Activated CD8-positive, alpha-beta memory T cell treated with anti-CD3 and anti-CD28 coated beads for 1 hour (primary cell): ENCODE measurements at places on chromosomes 2 and 18.

DNA sequence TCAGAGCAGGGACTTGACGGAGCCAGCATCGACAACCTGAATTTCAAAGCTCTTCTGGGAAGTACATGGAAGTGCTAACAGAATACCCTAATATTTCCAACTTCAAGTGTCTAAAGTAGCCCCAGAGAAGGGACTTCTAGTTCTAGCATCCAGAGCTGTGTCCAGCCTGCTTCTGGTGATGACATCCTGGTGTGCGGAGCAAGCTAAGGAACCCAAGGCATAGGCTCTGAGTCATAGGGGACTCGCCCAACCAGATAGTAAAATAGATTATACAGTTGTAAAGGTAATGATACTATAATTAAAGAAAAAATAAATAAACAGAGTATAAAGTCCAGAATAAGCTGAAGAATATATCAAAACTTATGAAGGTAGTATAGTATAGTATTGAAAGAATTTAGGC, 108.1 kb upstream of the SERPINE2 start:
- no peak for DNase-seq

DNA sequence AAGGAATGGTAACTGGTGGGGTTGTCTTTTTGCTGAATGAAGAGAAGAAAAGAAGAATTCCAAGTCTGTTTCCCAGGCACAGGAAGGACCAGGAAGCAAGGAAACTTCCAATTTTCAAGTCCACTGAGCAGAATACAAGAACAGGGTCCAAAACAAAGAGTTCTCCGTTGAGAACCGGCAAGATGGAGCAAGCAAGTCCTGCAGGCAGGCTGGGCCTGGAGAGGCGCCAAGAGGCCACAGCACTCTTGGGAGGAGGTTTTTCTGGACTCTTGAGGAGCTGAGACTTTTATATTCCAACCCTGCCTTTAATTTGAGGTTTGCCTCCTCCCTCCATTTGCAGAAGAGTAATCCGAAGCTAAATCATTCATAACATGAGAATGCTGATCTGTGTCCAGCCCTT, 224.5 kb downstream of the IKZF2 start:
- DNase-seq: no peak

- no peak for DNase-seq
Observed at GRCh38 chr18:21064347-21064746, 47.3 kb downstream of the ROCK1 start.

DNA sequence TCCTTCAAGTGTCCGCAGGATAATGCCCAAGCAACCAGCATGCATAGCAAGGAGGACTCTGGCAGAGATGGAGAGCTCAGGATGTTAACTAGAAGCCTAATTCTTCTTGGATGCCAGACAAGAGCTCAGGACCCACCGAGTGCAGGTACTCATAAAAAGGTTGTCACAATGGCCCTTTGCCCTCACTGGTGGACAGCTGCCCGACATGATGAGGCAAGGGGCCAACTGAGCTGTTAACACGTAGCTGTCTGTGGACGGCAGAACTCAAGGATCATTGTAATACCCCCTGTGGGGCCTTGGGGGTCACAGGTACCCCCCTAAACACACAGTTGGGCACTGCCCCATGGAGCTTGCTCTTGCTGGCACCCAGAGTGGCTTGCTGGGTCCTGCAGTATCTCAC, 393.7 kb downstream of the PIK3C3 start:
- no peak for DNase-seq

DNA sequence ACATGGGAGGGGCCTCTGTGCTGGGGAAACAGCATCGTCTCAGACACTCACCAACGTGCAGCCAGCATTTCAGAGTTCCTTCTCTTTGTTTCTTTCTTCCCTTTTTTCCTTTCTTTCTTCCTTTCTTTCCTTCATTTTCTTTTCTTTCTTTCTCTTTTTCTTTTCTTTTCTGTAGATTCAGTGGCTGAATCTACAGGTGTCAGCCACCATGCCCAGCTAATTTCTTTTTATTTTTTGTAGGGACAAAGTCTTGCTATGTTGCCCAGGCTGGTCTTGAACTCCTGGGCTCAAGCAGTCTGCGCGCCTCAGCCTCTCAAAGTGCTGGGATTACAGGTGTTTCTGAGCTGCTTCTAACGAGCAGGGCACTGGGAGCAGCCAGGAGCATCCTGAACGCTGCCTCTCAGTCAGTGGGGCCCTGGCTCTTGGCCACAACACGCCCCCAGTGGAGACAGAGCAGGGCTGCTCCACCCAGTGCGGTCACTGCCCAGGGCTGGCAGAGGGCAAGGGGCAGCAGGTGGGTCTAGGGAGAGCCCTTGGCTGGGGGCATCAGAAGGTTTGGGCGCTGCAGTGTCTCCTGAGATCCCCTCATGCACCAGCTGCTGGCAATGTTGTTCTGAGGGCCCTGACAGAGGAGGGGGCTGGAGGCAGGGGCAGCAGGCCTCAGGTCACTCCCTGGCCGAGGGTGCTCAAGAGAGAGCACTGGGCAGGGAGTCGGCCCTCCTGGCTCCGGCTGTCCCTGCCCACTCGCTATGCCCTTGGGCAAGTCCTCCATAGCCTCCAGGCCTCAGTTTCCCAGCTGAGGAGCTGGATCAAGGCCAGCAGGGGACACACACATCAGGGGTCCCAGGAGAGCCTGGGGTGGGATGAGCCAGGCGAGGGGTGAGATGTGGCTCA, 4.7 kb upstream of the KLHL30 start:
- DNase-seq: no peak

DNA sequence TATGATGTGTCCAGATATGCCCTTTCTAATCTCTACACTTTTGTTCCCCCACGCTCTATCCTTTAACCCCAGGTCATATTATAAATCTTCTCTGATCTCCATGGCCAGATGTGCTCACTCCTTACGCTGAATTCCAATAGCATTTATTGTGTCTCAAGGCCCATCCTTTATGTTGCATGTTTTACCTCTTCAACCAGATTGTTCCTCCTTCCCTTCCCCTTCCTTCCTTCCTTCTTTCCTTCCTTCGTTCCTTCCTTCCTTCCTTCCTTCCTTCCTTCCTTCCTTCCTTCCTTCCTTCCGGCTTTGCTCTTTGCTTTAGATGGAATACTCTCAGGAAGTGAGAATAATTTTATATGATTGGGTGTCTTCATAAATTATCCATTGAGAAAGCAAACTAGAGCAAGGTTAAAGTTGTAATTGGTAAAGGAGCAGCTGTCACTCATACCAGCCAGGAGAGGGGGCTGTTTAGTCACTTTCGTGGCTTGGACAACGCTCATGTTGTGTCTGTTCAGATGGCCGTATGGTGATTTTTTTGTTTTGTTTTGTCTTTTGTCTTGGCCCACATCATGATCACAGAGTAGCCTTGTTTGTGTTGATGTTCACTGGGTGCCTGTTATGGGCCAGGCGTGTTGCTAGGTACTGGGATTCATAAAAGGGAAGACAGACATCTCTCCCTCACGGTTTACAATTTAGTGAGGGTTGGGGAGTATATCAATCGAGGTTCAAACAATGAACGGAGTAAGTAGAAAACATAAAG, 68.0 kb downstream of the DAW1 start:
- DNase-seq: no peak

DNA sequence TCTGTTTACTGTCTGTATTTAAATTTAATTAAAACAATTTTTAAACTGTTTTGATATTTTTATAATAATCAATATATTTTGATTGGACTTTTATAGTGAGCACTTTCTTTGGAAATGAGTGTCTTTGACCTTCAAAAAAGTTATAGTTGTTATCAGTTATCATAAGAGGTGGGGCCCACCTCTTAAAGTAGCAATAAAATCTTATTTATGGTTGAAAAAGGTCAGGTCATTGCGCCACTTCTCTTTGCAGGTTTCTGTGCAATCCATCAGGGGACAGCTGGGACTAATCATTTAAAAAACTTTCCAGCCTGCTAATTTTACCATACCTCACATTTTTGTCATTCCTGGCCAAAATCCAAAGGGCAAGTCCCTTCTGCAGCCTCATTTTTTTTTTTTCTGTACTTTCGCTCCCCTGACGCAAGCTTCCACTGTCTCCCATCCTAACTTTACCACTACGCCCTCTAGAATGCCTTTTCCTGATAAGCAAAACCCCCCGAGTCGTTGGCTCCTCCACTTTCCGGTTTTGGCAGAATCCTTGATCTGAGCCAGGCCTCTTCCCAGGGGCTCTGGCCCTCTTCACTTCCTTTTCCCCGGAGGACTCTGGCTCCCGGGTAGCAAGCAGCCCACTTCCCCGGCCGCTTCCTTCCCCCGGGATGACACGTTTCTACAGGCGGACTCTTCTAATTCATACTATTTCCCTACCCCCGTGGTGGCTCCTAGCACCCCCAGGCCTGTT, 1.1 kb upstream of the SEH1L start:
- DNase-seq: no peak

DNA sequence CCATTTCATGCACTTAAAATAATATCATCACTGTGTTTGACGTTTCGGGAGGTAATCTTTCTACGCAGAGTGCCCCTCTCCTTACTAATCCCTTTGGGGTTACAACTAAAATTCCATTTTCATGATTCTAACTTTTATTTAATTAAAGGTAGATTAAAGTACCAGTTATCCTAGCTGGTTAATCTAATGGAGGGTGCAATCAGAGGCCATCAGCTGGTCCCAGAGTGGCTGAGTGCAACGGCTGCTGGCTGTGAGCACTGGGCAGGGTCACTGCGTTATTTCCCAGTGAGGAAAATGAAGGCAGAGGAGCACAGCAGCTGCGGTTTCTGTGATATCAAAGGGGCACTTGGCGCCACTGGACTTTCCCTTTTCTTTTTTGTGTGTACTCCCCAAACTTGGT, 12.1 kb downstream of the SCYGR4 start:
- DNase-seq: no peak

GRCh38 chr18:32278177-32278799, 88.4 kb downstream of the MEP1B start:
- no peak for DNase-seq

DNA sequence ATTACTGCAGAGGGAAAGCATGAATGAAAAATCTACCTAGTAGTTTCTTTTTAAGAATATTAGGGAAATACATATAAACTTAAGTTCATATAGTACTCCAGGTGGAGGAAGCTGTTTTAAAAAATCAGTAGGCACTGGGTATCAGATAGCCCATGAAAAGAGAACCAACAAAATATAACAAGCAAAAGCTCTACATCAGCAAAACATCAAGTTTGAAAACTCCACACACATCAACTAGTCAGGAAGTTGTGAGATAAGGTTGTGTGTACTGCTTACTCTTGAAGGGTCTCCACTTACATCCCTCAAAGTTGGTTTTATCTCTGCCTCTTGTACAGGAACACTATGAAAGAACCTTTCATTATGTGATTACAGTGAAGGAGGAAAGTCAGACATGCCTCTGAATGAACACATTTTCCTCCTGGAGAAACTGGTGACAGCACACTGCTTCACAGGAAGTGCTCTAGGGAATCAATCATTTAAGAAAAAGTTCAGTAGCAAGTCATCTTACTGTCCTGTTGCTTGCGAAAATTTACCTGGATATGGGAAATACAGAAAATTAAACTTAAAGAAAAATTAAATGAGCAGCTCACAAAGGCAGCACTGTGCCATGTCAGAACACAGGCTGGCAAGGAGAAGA, 57.7 kb downstream of the THADA start:
- no peak for DNase-seq

- DNase-seq: no peak
Observed at GRCh38 chr2:112483042-112483473, 1.1 kb downstream of the TTL start.

DNA sequence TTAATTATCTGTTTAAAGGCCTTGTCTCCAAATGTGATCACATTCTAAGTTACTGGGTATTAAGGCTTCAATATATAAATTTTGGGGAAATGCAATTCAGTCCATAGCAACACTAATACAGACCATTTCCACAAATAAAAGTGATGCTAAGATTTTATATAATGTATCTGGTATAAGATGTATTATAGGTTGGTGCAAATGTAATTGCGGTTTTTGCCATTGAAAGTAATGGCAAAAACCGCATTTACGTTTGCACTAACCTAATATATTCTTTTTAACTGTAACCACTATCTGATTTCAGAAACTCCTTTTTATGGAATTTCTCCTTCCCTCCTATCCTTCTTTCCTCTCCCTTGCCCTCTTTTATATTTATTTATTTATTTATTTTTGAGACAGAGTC, 1020.6 kb downstream of the BCL11A start:
- DNase-seq: no peak

GRCh38 chr18:8548186-8548585, 61.1 kb upstream of the RAB12 start:
- no peak for DNase-seq

GRCh38 chr18:43265465-43265864, 11.8 kb downstream of the SYT4 start:
- DNase-seq: no peak
